Brain pericyte (primary cell): ENCODE measurements at places on chromosomes 12 and 14.

- DNase-seq: no peak
Measured at GRCh38 chr12:16329594-16329993, 17.9 kb upstream of the MGST1 start.

GRCh38 chr14:33435911-33436689 lies 497.4 kb downstream of the NPAS3 start:
- no peak for DNase-seq

- DNase-seq: peak; percentile 47
Measured at GRCh38 chr12:110677206-110677911, 11.6 kb downstream of the HVCN1 start.

- DNase-seq: no peak
Measured at GRCh38 chr14:97027256-97027999, 230.2 kb downstream of the VRK1 start.

- DNase-seq: no peak
Measured at GRCh38 chr14:92880351-92880750, 42.6 kb upstream of the CHGA start.

DNA sequence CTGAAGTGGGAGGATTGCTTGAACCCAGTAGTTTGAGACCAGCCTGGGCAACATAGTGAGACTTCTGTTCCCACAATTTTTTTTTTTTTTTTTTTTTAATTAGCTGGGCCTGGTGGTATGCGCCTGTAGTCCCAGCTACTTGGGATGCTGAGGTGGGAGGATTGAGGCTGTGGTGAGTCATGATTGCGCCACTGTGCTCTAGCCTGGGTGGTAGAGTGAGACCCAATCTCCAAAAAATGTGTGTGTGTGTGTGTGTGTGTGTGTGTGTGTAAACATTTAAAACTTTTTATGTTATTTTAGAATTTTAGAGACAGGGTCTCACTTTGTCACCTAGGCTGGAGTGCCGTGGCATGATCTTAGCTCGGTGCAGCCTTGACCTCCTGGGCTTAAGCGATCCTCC lies 6.8 kb downstream of the PPP1R36 start:
- DNase-seq: no peak

DNA sequence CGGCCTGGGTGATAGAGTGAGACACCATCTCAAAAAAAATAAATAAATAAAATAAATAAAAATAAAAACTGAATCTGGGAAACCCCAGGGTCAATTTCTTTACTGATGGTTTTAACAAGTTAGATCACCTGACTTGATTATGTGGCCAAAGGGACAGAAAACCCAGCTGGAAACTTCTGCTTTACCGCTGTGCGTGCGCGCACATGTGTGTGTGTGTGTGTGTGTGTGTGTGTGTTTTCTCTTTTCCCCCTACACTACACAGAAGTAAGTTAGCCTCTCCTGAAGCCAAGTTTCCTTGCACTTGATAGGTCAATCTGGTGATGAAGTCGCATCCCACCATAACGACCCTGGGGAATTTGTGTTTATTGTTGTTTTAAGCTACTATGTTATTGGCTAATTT lies 105.3 kb upstream of the AMN1 start:
- DNase-seq: no peak

DNA sequence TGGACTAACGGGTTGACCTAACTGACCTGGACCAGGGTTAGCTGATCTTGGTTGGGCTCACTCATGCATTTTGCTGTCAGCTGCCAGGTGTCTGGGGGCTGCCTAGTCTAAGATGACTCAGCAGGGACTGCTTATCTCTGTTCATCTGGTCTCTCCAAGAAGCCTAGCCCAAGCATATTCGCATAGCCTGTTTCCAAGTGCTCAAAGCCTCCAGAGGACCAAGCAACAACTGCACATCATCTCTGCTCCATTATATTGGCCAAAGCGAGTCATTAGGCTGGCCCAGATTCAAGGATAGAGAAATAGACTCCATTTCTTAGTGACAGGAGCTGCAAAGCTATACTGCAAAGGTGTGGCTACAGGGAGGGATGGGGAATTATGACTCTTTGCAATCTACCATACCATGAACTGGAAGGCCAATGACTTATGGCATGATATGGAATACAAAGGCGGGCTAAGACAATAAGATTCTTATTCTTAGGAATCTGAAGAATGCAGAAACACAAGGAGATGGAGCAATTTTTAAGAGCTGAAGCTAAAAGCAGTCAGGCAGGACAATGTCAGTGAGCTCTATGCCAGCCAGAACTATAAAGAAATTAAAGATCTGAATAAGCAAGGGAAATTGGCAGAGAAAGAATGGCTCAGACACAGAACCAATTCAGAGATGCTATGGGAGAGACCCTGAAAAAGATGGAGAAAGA lies 194.6 kb upstream of the FSCB start:
- DNase-seq: no peak

GRCh38 chr12:83945871-83946270 lies 966.7 kb downstream of the SLC6A15 start:
- peak; percentile 73 for DNase-seq

GRCh38 chr14:74299061-74299545 lies 3.6 kb downstream of the ABCD4 start:
- DNase-seq: no peak

GRCh38 chr14:79660053-79660939 lies 551.0 kb downstream of the DIO2 start:
- DNase-seq: no peak

- no peak for DNase-seq
Measured at GRCh38 chr14:105072381-105072861, 7.2 kb upstream of the GPR132 start.

- no peak for DNase-seq
Measured at GRCh38 chr12:6122201-6122600, 2.3 kb downstream of the VWF start.

- no peak for DNase-seq
Measured at GRCh38 chr12:22627371-22627770, 2.4 kb downstream of the ETNK1 start.

DNA sequence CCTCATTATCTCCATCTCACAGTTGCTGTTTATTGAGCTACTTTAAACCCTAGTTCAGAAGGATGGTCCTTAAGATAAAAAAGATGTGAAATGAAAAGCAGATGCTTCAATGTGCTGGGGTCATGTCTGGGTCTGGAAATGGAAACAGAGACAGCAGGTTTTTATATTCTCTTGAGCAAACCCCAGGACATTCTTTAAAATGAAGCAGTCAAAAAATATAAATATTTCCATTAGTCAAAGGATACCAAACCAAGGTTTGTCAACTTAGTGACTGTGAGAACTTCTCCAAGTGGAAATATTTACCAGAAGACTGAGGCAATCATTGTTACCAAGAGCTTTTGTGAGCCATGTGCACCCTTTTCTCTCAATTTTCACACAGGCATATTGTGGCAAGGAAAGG lies 102.5 kb upstream of the DIO2 start:
- peak; percentile 64 for DNase-seq

- DNase-seq: no peak
Measured at GRCh38 chr14:71688576-71688975, 243.7 kb upstream of the RGS6 start.

GRCh38 chr12:68839183-68840147 lies 31.5 kb downstream of the MDM2 start:
- DNase-seq: no peak

- no peak for DNase-seq
Measured at GRCh38 chr12:116180448-116180847, 97.0 kb downstream of the MED13L start.

DNA sequence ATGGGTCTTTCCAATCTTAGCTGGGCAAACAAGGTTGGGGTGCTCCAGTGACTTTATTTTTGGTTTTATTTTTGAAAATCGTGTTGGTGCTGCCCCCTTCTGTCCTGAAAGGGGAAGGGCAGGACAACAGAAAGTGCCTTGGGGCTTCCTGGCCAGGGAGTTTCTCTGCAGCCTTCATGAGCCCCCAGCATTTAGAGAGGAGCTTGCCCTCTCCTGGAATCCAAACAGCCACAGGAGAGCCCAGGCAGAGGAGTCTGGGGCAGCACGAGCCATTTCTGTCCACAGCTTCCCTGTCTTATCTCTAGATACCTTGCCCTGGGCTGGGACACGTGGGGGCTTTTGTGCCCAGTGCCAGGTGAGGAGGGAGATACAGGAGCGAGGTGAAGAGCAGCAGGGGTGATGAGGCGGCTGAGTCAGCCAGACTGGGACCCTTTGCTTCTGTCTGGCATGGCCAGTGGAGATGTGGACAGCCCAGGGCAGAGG lies 4.4 kb upstream of the C1RL start:
- no peak for DNase-seq

- no peak for DNase-seq
Measured at GRCh38 chr12:25364529-25365339, 114.0 kb upstream of the KRAS start.

GRCh38 chr14:69637503-69638031 lies 26.2 kb downstream of the SUSD6 start:
- DNase-seq: no peak
